ENCODE measurements at places on chromosomes 3 and 15. TPM values are rescaled to one million over a fixed set of nuclear protein-coding genes. Genes with fewer than 3 reads are reported as not detected.

The POMGNT2 gene
- 12.9 TPM for total RNA-seq

DNA sequence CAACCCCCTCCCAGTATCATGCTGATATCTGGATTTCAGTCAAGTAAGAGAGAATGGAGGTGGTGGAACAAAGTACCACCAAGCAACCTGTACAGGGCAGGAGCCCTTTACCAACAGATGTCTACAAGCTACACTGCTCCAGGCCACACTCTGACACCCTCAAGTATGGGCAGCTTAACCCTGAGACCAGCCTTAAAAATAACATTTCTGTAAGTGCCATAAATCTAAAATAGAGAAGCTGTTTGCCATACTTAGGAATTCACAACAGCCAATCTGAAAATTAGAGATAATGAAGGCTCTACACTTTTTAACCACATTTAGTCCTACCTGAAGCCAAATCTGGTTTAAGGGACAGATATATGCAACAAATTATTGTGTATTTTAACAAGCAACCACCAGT, 59.7 kb downstream of the C3orf70 start:
- DNase-seq, result no peak
- no peak overlapping the region for H3K27ac ChIP-seq
- H3K27me3 ChIP-seq, result no peaks in the 10 kb centered on the region
- no peaks in the 10 kb centered on the region for H3K36me3 ChIP-seq
- H3K4me1 ChIP-seq, result no peaks in the 10 kb centered on the region

DNA sequence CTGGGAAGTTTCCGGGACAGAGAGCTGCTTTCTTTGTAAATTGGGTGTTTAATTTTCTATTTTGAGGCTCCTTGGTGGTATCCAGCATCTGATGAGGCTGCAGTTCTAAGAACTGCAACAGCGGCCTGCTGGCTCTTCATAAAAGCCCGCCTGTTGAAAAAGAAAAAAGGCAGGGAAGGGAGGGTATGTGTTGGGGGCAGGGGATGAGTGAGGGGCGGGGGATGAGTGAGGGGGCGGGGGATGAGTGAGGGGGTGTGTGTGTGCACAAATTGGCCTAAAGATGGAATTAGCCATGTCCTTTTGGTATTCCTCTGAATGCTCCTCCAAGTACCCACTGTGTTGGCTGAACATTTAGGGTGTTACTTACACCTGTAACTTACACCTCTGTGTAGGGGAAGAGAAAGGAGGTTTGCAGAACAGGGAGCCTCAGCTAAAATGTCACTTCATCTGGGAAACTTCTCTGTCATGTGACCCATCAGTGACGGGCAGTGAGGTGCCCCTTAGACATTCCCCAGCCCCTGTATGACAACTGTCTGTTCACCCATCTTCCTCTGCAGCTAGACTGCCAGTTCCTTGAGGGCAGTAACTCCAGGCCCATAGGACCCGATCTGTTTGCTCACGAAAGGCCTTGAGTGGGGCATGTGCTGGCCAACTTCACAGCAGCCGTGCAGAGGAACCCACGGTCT, 57.6 kb downstream of the LRIG1 start:
- H3K27ac ChIP-seq, result peak overlapping the region; percentile 97
- peak overlapping the region; percentile 81 for H3K4me3 ChIP-seq
- no peak for DNase-seq
- H3K4me1 ChIP-seq, result peaks cover 43% of the 10 kb centered on the region
- no peaks in the 10 kb centered on the region for H3K27me3 ChIP-seq

DNA sequence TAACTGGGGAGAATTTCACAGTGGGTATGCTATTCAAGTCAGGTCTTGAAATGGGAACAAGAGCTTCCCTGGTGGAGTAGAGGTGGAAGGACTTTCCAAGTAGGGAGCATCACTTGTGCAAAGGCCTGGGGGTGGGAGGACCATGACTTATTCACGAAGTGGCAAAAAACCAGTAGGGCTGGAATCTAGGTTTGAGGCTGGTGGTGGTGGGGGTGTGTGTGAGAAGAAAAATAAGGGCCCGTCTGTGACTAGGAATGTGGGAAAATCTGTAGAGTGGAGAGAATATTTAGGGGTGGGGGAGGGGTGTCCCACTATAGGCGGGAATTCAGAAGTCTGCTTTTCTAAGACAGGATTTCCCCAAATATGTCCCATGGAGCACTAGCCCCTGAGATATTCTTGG, 271.9 kb upstream of the TBL1XR1 start:
- H3K4me3 ChIP-seq, result no peak overlapping the region
- H3K4me1 ChIP-seq, result no peaks in the 10 kb centered on the region
- peaks cover 2% of the 10 kb centered on the region for H3K36me3 ChIP-seq
- DNase-seq, result no peak
- H3K27ac ChIP-seq, result no peak overlapping the region

DNA sequence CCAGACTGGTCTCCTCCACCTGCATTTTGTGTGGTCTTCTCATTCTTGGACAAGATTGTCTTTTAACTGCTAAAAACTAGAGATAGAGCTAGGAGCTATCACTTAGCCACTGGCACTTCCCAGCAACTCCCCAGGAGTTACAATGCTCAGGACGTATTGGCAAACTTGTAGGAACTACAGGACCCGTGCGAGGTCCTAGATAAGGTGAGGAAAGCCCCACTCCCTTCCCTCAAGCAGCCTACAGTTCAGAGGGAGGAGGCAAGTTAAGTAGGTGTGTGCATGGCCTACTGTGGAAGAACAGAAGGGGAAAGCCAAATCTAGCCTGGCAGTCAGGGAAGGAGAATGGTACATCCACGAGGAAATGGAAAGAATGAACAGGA, 504.7 kb upstream of the PROK2 start:
- no peaks in the 10 kb centered on the region for H3K36me3 ChIP-seq
- no peak for DNase-seq

- no peaks in the 10 kb centered on the region for H3K4me1 ChIP-seq
- H3K36me3 ChIP-seq, result peaks cover 20% of the 10 kb centered on the region
- no peak for DNase-seq
- no peaks in the 10 kb centered on the region for H3K27me3 ChIP-seq
These were observed 78.9 kb downstream of the ESYT3 start for GRCh38 chr3:138513090-138513843.

DNA sequence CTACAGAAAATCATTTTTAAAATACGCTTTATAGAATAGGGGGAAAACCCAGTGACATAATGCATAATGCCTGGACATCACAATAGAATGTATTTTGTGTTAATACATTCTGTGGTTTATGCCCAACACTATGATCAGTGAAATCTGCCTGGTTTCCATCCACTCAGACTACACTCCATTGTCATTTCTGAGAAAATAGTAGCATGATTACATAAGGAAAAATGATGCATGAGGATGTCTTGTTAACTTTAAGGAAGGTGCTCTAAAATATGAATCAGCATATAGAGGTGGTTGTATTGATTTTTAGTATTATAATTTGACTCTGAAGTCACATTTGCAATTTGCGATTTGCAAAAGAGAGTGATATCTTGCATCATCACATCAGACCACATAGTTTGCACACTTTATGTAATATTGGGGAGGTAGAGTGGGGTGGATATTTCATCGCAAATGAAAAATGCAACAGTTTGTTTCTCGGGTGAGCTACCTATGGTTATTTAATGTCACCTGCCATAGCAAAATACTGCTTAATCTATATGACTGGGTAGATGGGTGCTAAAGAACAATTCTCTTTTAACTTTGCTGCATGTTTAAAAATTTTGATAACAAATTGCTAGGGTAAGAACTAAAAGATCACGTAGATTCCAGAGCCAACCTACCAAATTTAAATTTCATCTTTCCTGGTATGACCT, 403.9 kb downstream of the IL5RA start:
- no peak overlapping the region for H3K27ac ChIP-seq
- H3K4me3 ChIP-seq, result no peak overlapping the region
- H3K27me3 ChIP-seq, result no peaks in the 10 kb centered on the region
- H3K36me3 ChIP-seq, result no peaks in the 10 kb centered on the region
- no peak for DNase-seq
- H3K4me1 ChIP-seq, result no peaks in the 10 kb centered on the region

The MESP2 gene
- total RNA-seq, result not detected

DNA sequence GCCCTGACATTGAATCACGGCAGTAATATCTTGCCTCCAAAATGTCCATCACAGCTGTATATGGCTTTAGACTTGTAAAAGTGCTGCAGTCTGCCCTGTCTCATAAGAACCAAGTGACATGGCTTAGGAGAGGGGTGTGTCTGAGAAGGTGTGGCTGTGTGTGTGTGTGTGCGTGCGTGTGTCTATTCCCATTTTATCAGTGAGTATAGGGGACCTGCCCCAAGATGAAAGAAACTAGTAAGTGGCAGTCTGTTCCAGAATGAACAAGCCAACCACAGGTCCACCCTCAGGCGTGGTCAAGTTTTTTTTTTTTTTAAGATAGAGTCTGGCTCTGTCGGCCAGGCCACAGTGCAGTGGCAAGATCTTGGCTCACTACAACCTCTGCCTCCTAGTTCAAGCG, 5.6 kb upstream of the RHOV start:
- DNase-seq, result no peak
- H3K4me3 ChIP-seq, result no peak overlapping the region
- H3K27ac ChIP-seq, result no peak overlapping the region
- no peaks in the 10 kb centered on the region for H3K27me3 ChIP-seq
- H3K36me3 ChIP-seq, result no peaks in the 10 kb centered on the region
- no peaks in the 10 kb centered on the region for H3K4me1 ChIP-seq

The PLXNB1 gene
- total RNA-seq, result 184 TPM

GRCh38 chr15:50109076-50109987, 9.7 kb downstream of the ATP8B4 start:
- no peak for DNase-seq
- H3K4me1 ChIP-seq, result no peaks in the 10 kb centered on the region
- no peaks in the 10 kb centered on the region for H3K27me3 ChIP-seq

The LRRC34 gene
- total RNA-seq, result 5.1 TPM

DNA sequence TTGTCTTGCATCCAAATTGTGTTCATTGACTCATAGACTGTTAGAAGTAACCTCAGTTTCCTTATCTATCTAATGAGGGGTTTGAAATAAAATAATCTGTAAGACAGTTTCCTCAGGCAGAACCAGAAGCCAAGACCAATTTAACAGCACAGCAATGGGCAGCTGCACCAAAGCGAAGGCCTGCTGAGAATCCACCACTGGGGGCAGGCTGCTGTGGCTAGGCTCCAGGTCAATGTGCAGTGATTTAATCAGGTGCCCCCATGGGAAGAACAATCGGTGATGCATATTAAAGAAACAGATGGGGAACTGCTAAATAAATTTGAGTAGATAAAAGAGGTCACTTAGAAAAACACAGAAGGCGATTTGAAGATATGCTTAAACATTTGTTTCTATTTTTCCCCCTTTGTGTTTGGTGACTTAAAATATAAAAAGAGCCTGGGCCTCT, 28.0 kb upstream of the TMOD3 start:
- no peaks in the 10 kb centered on the region for H3K36me3 ChIP-seq
- DNase-seq, result peak; percentile 63
- no peaks in the 10 kb centered on the region for H3K4me1 ChIP-seq
- no peaks in the 10 kb centered on the region for H3K27me3 ChIP-seq

All from H9 (cell line).